Placental pericyte (primary cell): ENCODE measurements at places on chromosomes 5 and 9. TPM values are rescaled to one million over a fixed set of nuclear protein-coding genes. Genes with fewer than 3 reads are reported as not detected.

ABITRAM gene
- total RNA-seq = 7.2 and 12.5 TPM in 2 replicates

PBX3 gene
- total RNA-seq = 15.8 and 35.5 TPM in 2 replicates

PRDM9 gene
- not detected in 2 replicates for total RNA-seq

ARRDC1 gene
- 24.1 and 28.5 TPM in 2 replicates for total RNA-seq

TAF1L gene
- total RNA-seq = under 0.01 TPM in 1 of 2 replicates, not detected in the other

CBY3 gene
- total RNA-seq = 0.29 TPM in 1 of 2 replicates, not detected in the other

NUTM2F gene
- total RNA-seq = not detected in 2 replicates

RLN2 gene
- total RNA-seq = not detected in 2 replicates

GABRB2 gene
- under 0.01 and 0.43 TPM in 2 replicates for total RNA-seq

GPX8 gene
- 102 and 145 TPM in 2 replicates for total RNA-seq

FAM78A gene
- 0.44 and 0.86 TPM in 2 replicates for total RNA-seq

EHMT1 gene
- 42.2 and 66.9 TPM in 2 replicates for total RNA-seq

LCN15 gene
- total RNA-seq = not detected in 2 replicates

SPINK6 gene
- total RNA-seq = not detected in 2 replicates

PCDHGA11 gene
- total RNA-seq = 12.7 and 19.2 TPM in 2 replicates

ZFP37 gene
- total RNA-seq = 1.1 and 2.1 TPM in 2 replicates

ADRA1B gene
- total RNA-seq = under 0.01 and 0.44 TPM in 2 replicates

HTR1A gene
- not detected in 2 replicates for total RNA-seq

EIF4E1B gene
- total RNA-seq = not detected in 2 replicates

SLC6A19 gene
- not detected in 2 replicates for total RNA-seq

PCDHGA7 gene
- 4.3 and 7.7 TPM in 2 replicates for total RNA-seq

PRLR gene
- 0.22 and 4.7 TPM in 2 replicates for total RNA-seq

RPL7A gene
- 1,207 and 2,492 TPM in 2 replicates for total RNA-seq

NME5 gene
- not detected in 2 replicates for total RNA-seq

TMC1 gene
- 0.86 TPM in 1 of 2 replicates, not detected in the other for total RNA-seq

CNTLN gene
- total RNA-seq = 9.8 and 11.2 TPM in 2 replicates

SLCO4C1 gene
- total RNA-seq = under 0.01 TPM in 1 of 2 replicates, not detected in the other

PKD2L2 gene
- not detected in 2 replicates for total RNA-seq

SUSD3 gene
- total RNA-seq = not detected in 2 replicates

NCS1 gene
- 26.5 and 68.0 TPM in 2 replicates for total RNA-seq

PPP3R2 gene
- not detected in 2 replicates for total RNA-seq

NR2F1-AS1 gene
- 33.8 and 42.9 TPM in 2 replicates for total RNA-seq

C9 gene
- total RNA-seq = 0.44 TPM in 1 of 2 replicates, not detected in the other

RIMOC1 gene
- 27.8 and 30.8 TPM in 2 replicates for total RNA-seq

C5orf58 gene
- total RNA-seq = under 0.01 TPM in 1 of 2 replicates, not detected in the other
